ENCODE measurements at places on chromosomes 11 and 22.
A peak's percentile ranks its signal among the peaks of the same experiment; 100 is the strongest.

GRCh38 chr11:68256331-68256741 lies 15.4 kb downstream of the C11orf24 start:
- no peak for DNase-seq

- no peak for DNase-seq
These were observed 74.9 kb upstream of the KCNA4 start for GRCh38 chr11:30091737-30092136.

DNA sequence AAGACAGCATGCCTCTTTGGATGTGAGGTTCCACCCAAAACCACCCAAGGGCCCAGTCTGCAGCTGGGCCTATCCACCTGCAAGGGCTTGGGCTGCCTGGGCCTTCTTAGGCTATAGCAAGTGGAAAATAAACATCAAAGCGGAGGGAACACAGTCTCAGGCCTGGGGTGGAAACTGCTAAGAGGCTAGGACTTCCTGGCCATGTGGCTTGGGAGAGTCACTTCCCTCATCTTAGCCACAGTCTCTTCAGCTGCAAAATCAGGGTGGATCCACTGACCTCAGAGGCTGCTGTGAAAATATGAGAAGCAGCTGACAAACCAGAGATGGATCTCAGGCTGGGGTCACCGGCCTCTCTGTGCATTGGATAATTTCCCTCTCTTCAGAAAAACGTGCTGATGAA lies 30.6 kb upstream of the TFIP11 start:
- no peak for DNase-seq

- peak; percentile 20 for DNase-seq
These were observed 8.3 kb upstream of the IGSF9B start for GRCh38 chr11:133965031-133965601.

- DNase-seq, result peak; percentile 81
These were observed 21.1 kb downstream of the RTN4R start for GRCh38 chr22:20247010-20247505.

GRCh38 chr11:129061492-129062230 lies 119.0 kb upstream of the TP53AIP1 start:
- no peak for DNase-seq

GRCh38 chr22:45268958-45269844 lies 15.5 kb upstream of the UPK3A start:
- peak; percentile 87 for DNase-seq

GRCh38 chr11:2498750-2499149 lies 53.9 kb downstream of the KCNQ1 start:
- no peak for DNase-seq

GRCh38 chr11:104120493-104121137 lies 43.3 kb downstream of the PDGFD start:
- no peak for DNase-seq

DNA sequence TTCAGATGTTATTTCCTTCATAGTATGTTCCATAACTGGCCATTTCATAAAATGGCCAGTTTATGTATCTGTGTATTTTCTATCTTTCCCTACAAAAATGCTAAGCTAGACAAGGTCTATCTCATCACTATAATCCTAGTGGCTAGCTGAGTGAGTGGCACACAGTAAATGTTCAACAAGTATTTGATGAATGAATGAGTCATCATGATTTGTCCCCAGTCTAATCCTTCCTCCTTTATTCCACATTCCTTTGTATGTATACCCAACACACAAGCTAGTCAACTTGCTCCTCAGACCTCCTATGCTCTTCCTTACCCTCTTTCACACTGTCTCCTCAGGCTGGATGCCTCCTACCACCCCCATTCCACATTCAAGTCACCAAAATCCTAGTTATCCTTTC lies 12.5 kb downstream of the APLNR start:
- no peak for DNase-seq

- no peak for DNase-seq
These were observed 744 bp downstream of the PRAME start for GRCh38 chr22:22558071-22558971.

- DNase-seq, result peak; percentile 86
These were observed 53.2 kb upstream of the CDON start for GRCh38 chr11:126115816-126116331.

DNA sequence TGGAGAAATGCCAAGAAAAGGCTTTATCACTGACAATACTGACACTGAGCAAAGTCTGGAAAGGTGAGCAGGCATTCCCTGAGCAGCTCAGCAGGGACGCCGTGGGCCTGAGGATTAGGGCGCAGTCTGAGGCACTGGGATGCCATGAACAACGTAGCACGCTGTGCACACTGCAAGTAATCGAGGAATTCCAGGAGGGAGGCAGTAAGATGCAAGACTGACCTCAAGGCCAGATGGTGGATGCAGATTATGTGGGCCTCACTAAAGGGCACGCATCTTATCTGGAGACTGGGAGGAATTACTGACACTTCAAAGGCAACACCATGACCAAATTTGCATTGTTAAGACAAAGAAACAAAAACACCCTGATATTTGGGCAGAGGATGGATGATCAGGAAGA lies 50.4 kb upstream of the OPCML start:
- DNase-seq, result no peak

DNA sequence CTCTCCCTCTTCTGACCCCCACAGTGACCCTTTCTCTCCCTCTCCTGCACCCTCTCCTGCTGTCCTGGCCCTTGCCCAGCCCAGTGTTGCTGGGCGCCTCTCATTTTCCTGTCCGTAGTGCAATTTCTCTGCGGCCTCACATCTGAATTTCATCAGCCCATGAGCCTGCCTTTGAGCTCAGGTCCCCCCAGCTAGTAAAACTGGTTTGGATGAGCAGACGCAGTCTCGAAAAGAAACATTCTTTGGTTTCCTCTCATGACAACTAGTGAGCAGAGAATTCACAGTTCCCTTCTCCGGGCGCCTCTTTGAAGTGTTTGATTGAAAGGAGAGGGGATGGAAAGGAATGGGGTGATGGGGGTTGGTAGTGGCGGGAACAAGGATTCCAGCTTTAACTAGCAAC lies 126.0 kb upstream of the CADM1 start:
- no peak for DNase-seq

- DNase-seq, result no peak
These were observed at the start of gene PCF11 for GRCh38 chr11:83156996-83157593. Gene PCF11, plus strand, starts transcription at chr11:83157131. Its CDS starts 309 bp downstream, at chr11:83157440.

- DNase-seq, result no peak
These were observed 31.3 kb downstream of the TMEM123 start for GRCh38 chr11:102421261-102421660.

GRCh38 chr11:74677131-74677530 lies 54.1 kb downstream of the CHRDL2 start:
- DNase-seq, result no peak

- no peak for DNase-seq
These were observed 19.4 kb upstream of the TMA7B start for GRCh38 chr22:39940757-39941305.

GRCh38 chr22:28560046-28560742 lies 119.4 kb downstream of the TTC28 start:
- no peak for DNase-seq

- DNase-seq, result no peak
These were observed 300.2 kb downstream of the LARGE1 start for GRCh38 chr22:33620085-33620484.

GRCh38 chr11:65246506-65246905 lies 15.3 kb upstream of the POLA2 start:
- DNase-seq, result no peak

All from left hindlimb (tissue), 1 donor.